RWPE2 (cell line): ENCODE measurements at places on chromosomes 2 and 18.

GRCh38 chr2:11213090-11213638 lies 57.9 kb downstream of the SLC66A3 start:
- no peak overlapping the region for H3K27ac ChIP-seq
- no peak for DNase-seq
- no peak overlapping the region for H3K4me3 ChIP-seq
- H3K4me1 ChIP-seq, result no peaks in the 10 kb centered on the region
- no peaks in the 10 kb centered on the region for H3K27me3 ChIP-seq

DNA sequence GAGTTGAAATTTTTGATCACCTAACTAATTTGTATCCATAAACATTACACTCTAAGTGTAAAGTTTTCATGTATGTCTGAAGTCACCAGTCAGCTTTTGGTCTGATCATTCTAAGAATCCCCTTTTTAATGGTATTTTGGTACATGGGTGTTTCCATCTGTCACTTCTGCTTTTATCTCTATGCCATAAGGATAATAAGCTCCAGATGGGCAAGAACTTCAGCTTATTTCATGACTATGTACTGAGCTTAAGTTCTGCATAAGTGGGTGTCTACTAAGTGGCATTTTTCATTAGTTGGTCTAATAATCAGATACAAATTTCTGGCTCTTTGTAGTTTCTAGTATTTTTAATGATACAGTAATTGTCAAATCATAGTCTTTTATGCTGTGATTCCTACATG lies 20.4 kb downstream of the UBXN4 start:
- H3K4me1 ChIP-seq, result no peaks in the 10 kb centered on the region
- no peak overlapping the region for H3K4me3 ChIP-seq
- DNase-seq, result no peak
- no peak overlapping the region for H3K27ac ChIP-seq
- no peaks in the 10 kb centered on the region for H3K27me3 ChIP-seq

- H3K4me3 ChIP-seq, result no peak overlapping the region
- H3K27me3 ChIP-seq, result no peaks in the 10 kb centered on the region
- no peak overlapping the region for H3K27ac ChIP-seq
- DNase-seq, result no peak
Observed at GRCh38 chr2:136178941-136179601, 61.1 kb upstream of the CXCR4 start.

DNA sequence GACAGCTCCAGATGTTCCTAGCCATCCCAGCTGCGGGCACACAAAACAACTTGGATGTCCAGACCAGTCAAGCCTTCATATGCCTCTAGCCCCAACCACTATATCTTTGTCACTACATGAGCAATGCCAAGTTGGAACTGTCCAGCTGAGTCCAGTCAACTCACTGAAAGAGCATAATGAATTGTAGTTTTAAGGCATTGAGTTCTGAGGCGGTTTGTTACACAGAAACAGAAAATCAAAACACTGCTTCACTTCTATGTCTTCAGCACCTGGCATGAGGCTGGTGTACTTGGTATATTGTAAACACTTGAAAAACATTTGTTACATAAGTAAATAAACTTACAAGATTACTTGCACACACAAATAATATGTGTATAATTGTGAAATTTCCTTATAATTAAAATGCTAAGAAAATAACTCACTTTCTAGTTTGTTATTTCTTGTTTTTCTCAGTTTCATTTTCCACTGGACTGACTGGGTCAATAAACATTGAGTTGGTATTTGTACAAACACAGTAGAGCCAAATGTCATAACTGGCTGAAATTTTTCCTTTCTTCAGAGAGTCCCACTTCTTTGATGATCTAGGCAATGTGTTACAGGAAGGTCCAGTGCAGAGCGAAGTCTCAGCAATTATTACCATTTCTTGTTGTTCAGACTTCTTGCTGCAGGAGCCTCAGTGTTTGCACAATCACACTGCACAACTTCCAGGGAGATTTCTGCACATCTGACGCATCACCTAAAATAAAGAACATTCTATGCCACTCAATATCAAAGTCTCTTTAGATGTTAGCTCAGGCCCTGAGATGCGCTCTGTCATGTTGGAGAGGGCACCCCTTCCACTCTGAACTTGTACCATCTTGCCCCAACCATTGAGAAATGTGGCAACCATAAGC lies 38.2 kb upstream of the DPP4 start:
- no peak overlapping the region for H3K4me3 ChIP-seq
- no peak for DNase-seq

GRCh38 chr18:49168281-49168985 lies 217.7 kb upstream of the SMAD7 start:
- no peak for DNase-seq
- peaks cover 6% of the 10 kb centered on the region; the same call in 1 of the 2 replicates for H3K36me3 ChIP-seq
- no peak overlapping the region for H3K4me3 ChIP-seq
- H3K27ac ChIP-seq, result no peak overlapping the region
- no peaks in the 10 kb centered on the region for H3K4me1 ChIP-seq

DNA sequence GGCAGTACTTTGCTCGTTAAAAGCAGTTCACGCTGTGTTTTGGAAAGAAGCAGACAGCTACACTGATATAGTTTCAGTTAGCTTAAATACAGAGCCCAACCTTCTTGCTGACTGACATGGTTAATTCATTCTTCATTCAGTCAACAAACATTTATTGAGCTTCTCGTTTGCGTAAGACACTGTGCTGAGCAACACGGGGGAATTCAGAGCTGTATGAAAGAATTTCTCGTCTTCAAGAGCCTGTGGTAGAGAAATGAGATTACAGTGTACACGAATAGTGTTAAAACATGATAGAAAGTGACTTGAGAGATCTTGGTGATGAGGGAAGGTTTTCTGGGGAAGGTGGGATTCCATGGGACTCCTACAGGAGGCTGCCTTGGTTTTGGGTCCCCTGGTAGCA lies 44.7 kb downstream of the ADAM23 start:
- H3K27ac ChIP-seq, result no peak overlapping the region
- no peaks in the 10 kb centered on the region for H3K27me3 ChIP-seq
- H3K36me3 ChIP-seq, result no peaks in the 10 kb centered on the region
- no peak for DNase-seq
- no peak overlapping the region for H3K4me3 ChIP-seq

GRCh38 chr2:223943135-223943534 lies 2.0 kb downstream of the WDFY1 start:
- H3K4me1 ChIP-seq, result peaks cover 24% of the 10 kb centered on the region
- peak overlapping the region; percentile 85 for H3K4me3 ChIP-seq
- no peaks in the 10 kb centered on the region for H3K27me3 ChIP-seq
- H3K36me3 ChIP-seq, result peaks cover 8% of the 10 kb centered on the region
- peak overlapping the region; percentile 73 for H3K27ac ChIP-seq

DNA sequence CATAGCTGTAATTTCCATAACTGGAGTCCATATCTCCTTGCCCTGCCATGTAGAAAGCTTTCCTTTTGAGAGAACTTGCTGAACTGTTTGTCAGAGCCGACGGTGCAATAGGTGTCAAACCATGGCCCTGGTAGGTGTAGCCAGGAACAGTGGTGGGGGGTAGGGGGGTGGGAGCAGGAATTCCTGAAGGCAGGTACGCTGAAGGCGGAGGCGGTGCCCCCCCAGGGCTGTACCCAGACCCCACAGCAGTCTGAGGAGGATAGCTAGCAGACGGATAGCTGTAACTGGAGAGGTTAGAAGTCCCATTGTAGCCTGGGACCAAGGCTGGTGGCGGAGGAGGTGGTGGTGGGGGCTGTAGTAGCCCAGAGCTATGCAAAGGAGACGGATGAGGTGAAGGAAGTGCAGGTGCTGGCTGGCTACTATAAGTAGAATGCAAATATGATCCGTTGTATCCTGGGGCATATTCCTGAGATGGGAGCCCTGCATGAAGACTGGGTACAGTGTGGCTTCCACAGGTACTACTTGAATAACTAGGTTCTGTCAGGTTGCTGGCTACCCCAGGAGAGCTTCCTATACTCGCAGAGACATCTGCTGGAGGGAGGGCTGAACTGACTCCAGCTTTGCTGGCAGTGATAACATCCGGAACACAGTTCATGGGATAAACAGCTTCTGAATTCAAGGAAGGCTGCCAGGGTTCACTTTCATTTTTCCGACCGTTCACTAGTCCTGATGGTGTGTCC lies 124.8 kb downstream of the FIGN start:
- H3K4me1 ChIP-seq, result no peaks in the 10 kb centered on the region
- no peaks in the 10 kb centered on the region for H3K27me3 ChIP-seq
- H3K36me3 ChIP-seq, result no peaks in the 10 kb centered on the region
- no peak overlapping the region for H3K4me3 ChIP-seq
- H3K27ac ChIP-seq, result no peak overlapping the region

DNA sequence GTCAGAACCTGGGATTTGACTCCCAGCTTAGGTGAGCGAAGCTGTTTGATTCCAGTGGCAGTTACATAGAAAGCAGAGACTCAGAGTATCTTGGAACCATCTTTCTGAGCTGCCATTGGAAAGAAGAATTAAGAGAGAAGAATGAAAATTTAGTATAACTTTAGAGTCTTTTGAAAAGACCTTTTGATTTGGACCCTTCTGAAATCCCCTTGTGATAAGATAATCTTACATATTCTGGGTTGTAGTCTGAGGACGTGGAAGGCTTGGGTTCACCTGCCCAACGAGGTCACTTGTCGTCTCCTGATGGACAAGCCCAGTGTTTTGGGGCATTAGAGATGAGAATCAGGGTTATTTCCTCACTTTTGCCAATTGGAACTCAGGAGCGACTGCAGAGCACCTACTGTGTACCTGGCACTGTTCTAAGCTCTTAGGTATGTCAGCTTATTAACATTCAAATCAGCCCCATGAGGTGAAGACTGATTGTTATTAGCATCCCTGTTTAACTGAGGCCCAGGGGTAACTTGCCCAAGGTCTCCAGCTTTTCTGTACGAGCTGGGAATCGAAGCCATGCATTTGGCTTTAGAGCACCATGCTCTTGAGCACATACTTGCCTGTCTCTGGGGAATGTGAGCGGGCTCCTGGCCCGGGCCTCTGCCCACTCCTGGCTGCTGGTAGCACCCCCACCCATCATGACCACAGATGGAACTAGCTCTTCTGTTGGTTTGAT lies 2.9 kb downstream of the HK2 start:
- no peak overlapping the region for H3K27ac ChIP-seq
- H3K36me3 ChIP-seq, result peaks cover 11% of the 10 kb centered on the region; the same call in 1 of the 2 replicates
- no peak for DNase-seq
- peaks cover 11% of the 10 kb centered on the region for H3K4me1 ChIP-seq
- peak overlapping the region; percentile 54 for H3K4me3 ChIP-seq
- no peaks in the 10 kb centered on the region for H3K27me3 ChIP-seq

DNA sequence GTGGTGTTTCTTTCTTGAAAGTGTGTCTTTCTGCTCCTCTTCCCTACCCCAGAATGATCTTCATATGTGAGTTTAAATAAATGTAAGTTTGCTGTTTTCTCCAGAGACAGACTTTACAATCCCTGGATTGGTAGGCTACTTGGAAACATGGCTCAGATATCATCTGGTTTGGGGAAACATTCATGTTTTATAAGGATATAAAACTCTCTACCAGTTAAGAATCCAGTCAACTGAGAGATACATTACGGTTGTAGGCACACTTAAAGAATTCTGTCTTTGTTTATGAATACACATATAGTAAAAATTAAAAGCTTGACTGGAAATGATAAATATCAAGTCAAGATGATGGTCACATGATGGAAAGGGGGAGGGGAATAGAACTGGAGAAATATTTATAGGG lies 739.3 kb downstream of the SLC4A3 start:
- no peaks in the 10 kb centered on the region for H3K27me3 ChIP-seq
- H3K27ac ChIP-seq, result no peak overlapping the region
- no peak for DNase-seq
- H3K4me3 ChIP-seq, result no peak overlapping the region
- peaks cover 7% of the 10 kb centered on the region for H3K4me1 ChIP-seq
- no peaks in the 10 kb centered on the region; the same call in 1 of the 2 replicates for H3K36me3 ChIP-seq

DNA sequence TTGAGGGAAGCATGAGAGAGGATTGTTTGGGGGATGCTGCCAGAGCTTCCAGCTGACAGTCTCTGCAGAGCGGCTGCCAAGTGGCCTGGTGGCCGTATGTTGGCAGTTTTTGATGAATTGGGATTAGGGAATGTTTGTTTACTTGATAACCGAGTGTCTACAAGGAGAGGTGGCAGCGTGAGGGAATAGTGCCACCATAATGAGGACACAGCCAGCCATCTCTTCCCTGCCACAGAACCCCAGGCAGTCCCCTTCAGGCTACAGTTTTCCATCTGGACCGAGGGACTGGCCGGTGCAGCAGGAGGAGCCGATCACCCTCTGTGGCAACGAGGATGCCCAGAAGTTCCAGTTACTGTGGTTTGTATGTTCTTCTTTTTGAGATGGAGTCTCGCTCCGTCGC lies 55.2 kb downstream of the TRAPPC12 start:
- H3K27ac ChIP-seq, result no peak overlapping the region
- H3K4me3 ChIP-seq, result no peak overlapping the region
- no peaks in the 10 kb centered on the region for H3K4me1 ChIP-seq

- no peak overlapping the region for H3K27ac ChIP-seq
- H3K4me3 ChIP-seq, result no peak overlapping the region
- H3K4me1 ChIP-seq, result no peaks in the 10 kb centered on the region
- DNase-seq, result no peak
- no peaks in the 10 kb centered on the region for H3K36me3 ChIP-seq
Observed at GRCh38 chr2:100052650-100053049, 89.7 kb downstream of the AFF3 start.

- DNase-seq, result no peak
- no peaks in the 10 kb centered on the region for H3K27me3 ChIP-seq
- no peak overlapping the region for H3K27ac ChIP-seq
- peaks cover 3% of the 10 kb centered on the region for H3K4me1 ChIP-seq
- H3K36me3 ChIP-seq, result no peaks in the 10 kb centered on the region
Observed at GRCh38 chr2:109479804-109480203, 134.0 kb downstream of the SEPTIN10 start.

DNA sequence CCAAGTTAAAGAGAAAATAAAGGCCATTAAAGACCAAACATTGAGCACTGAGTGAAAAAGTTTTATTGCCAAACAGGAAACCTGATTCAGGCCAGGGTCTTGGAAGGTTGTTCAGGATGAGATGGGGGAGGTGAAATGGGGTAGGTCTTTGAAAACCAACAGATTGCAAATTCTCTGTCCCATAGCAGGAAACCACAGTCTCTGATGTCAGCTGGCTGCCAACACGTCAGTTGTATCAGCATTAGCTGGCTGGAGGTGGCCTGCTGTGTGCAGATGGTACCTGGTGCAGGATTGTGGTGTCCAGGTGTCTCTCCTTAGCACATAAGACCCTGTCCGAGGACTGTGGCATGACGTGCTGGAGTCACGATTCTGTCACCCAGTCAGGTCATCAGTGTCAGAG lies 106.3 kb downstream of the MSH2 start:
- no peaks in the 10 kb centered on the region for H3K4me1 ChIP-seq
- no peaks in the 10 kb centered on the region for H3K27me3 ChIP-seq
- H3K4me3 ChIP-seq, result no peak overlapping the region

GRCh38 chr2:171406044-171406443 lies 27.7 kb downstream of the METTL8 start:
- H3K27me3 ChIP-seq, result no peaks in the 10 kb centered on the region
- DNase-seq, result no peak
- H3K36me3 ChIP-seq, result peaks cover 3% of the 10 kb centered on the region
- H3K4me3 ChIP-seq, result no peak overlapping the region
